Suppressor macrophage treated with lipopolysaccharide for 1 hour (primary cell): ENCODE measurements at places on chromosomes 2 and 18.
A peak's percentile ranks its signal among the peaks of the same experiment; 100 is the strongest.

DNA sequence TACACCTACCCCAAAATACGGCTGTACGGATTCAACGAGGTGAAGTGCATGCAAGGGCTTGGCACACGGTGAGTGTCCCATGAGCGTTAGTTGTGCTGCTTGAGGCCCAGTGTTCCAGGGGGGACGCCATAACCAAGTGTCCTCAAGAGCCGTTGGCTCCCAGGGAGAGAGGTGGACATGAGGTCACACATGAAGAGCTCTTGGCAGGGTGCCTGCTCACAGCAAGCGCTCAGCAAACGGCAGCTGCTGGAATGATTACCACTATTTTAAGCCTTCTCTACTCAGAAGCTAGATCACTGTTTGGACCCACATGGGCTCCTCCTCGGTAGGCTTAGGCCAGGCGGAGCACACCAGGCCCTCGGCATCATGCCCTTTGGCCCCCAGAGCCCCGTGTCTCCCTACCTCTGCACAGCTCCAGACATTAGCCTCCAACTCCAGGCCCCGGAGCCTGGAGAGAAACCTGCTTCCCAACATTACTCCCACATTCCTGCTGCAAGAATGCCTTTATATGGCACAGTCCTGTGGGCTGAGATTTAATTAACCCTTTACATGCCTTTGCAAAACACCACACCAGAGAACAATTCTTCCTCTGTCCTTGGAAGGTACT lies 68.4 kb upstream of the PPP1CB start:
- DNase-seq, result no peak

DNA sequence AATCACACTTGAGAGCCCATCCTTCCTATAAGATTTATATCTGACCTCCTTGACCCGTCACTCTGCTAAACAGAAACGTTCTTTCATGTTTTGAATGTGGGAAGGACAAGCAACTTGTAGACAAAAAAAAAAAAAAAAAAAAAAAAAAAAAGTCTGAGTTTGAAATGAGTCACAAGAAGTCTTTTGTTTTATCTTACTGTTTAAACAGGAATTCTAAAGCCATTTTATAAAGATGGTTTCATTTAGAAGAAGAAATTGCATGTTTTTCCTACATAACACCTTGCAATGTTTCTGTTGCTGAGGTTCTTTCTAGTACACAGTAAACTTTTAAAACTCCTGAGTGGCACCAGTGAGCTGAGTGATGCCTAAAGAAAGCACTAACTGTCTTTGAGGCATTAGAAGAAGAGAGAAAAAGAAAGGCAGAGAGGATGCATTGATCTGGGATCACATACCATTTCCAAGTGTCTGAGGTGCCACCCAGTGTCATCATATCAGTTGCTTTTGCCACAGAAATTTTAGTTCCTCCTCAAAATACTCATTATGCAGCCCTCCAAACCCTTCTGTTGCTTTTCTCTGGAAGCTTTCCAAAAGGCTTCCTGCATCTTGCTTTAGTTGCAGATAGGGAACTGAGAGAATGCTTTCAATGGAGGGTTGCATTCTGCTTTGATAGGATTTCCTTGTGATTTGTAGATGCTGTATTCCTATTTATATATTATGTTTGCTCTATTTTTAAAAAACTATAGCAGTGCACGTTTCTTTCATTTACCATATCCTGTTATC lies 69.1 kb downstream of the ACVR2A start:
- DNase-seq, result peak; percentile 41

GRCh38 chr2:199997296-199997695 lies 41.9 kb downstream of the MAIP1 start:
- no peak for DNase-seq

DNA sequence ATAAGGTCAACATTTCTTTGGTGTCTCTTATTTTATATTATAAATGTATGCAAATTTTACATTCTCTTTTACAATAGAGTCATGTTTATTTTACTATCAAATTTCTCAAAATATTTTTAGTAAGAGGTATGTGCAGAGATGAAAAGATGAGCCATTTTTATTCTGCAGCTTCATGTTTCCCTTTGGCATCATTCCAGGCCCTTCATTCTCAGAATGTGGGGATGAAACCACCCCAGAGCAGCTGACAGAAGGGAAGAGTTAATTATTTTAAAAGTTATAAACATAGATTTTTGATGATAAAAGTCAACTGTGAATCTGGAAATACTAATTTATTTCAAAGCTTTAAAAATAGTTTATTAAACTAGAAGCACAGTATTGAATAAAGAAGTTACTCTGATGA lies 12.8 kb upstream of the FSHR start:
- no peak for DNase-seq

GRCh38 chr2:42286268-42286946 lies 74.6 kb downstream of the COX7A2L start:
- no peak for DNase-seq

DNA sequence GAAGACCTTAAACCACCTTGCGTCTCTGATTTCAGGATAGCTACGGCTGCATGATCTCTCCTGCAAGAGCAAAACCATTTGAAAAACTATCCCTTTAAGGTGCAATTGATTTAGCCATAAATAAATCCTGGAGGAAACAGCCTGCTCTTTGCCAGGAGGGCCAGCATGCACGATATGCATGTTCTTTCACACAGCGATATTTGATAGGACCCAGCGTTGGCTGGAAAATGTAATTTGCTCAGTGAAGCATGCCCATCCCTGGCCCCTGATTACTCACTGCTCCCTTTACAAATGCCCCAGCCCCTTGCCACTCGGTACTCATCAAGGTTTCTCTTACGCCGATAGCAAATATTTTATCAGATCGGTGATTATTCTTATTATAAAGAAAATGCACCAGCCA lies 315.4 kb downstream of the CDH2 start:
- no peak for DNase-seq

- DNase-seq, result no peak
Measured at GRCh38 chr2:116511426-116511825, 1303.1 kb upstream of the DDX18 start.

GRCh38 chr18:55097456-55098170 lies 138.4 kb upstream of the CCDC68 start:
- DNase-seq, result no peak

- DNase-seq, result no peak
Measured at GRCh38 chr2:109422758-109423500, 190.8 kb downstream of the SEPTIN10 start.
